Urinary bladder (tissue), 4 donors: ENCODE measurements at places on chromosomes 7 and 10. TPM values are rescaled to one million over a fixed set of nuclear protein-coding genes. Genes with fewer than 3 reads are reported as not detected.

- DNase-seq: no peak
Observed at GRCh38 chr10:60917331-60918280, 26.4 kb downstream of the RHOBTB1 start.

Gene KAZALD1
- polyA plus RNA-seq: 5.9 TPM

DNA sequence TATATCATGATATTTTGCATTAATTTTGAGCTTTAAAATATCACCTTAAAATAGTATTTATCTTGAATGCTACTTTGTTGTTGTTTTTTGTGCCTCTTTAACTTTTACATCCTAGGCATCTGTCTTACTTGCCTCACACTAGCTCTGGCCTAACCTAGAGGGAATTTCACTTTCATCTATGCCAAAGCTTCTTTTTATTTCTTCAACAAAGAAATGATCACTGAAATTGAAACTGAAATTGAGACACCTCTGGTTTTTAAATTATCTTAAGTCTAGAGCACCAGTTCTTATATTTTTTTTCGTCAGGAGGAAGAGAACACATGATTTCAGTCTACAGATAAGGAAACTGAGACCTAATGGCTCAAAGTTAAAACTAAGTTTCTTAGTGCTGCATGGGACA is 3.5 kb upstream of the SCIN start:
- DNase-seq: no peak

DNA sequence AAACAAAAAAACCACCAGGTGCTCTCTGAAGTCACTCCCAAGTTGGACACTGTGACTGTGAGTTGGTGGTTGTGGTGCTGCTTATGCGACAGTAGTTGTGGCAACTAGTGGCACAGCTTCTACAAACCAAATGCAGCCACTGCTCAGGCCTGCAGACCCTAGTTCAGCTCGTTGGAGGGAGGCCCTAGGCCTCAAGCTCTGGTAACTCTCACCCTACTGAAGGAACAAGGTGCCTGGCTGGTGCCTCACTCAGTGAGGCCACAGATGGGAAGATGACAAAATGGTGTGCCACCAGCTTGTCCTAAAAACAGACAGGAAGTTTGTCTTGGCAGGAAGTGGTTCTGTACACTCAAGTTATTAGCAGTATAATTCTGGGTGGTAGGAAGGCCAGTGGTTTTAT is 45.3 kb upstream of the RAPGEF5 start:
- no peak for DNase-seq

GRCh38 chr10:11364241-11364640 is 247.2 kb downstream of the USP6NL start:
- DNase-seq: no peak

GRCh38 chr10:121096617-121097431 is 245.7 kb downstream of the WDR11 start:
- no peak for DNase-seq

Gene SUGCT
- polyA plus RNA-seq: 3.3 TPM
